ENCODE measurements at places on chromosomes 5 and 9. TPM values are rescaled to one million over a fixed set of nuclear protein-coding genes. Genes with fewer than 3 reads are reported as not detected.

Gene GFI1B
- not detected for total RNA-seq

DNA sequence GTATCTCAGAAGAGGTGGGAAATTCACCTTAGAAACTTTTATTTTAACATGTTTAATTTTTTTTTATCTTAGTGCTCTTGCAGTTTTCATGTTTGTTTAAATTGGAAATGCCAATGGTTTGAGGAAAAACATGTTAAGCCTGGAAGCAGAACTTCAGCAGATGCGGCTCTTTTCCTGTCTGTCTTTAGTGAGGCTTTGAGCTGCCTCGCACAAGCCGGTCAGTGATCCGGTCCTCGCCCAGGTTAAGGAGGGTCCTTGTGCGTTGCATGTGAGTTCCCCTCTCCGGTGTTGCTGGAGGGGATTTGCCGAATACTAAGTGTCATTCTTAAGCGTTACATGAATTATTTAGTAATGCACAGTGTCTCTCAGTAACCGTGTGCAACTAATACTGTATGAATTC lies 9.4 kb upstream of the PLEKHG4B start:
- DNase-seq: no peak

DNA sequence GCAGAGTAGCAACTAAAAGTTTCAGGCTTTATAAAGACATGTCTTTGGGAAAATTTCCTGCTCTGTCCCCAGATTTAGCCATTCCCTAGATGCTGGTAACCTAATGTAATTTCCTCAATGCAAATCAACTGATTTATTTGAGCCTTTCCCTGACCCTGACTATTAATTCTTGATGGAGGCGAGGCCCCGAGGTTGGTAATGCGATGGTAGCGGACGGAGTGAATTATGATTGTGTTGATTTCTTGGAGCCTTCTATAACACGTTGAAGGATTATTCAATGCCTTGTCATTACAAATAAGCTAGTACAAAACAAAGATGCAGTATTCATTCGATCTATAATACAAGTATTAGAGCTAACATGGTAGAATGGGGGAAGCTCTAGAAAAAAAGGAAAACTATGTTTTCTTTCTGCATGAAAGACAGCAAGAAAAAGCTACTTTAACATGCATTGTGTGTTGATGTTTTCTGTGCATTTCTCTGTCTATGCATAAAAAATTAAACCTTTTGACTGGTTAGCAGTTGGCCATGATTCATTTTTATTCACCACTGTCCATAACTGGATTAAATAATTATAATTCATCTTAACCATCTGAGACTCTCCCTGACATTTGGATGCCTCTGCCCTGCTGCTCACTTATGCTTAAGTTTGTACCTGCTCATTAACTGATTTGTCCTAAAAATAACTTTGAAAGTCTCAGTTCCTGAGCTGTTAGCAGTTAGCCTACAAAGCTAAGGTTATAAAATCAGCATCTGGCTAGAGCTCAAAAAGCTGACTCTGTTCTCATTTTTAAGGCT lies 490.2 kb upstream of the NUDT12 start:
- DNase-seq: no peak

Gene ZNF658
- 1.1 TPM for total RNA-seq

GRCh38 chr9:136666372-136667213 lies 3.9 kb downstream of the EGFL7 start:
- DNase-seq: no peak
